Dermis blood vessel endothelial cell (primary cell): ENCODE measurements at places on chromosomes 5 and 9. TPM values are rescaled to one million over a fixed set of nuclear protein-coding genes. Genes with fewer than 3 reads are reported as not detected.

DNA sequence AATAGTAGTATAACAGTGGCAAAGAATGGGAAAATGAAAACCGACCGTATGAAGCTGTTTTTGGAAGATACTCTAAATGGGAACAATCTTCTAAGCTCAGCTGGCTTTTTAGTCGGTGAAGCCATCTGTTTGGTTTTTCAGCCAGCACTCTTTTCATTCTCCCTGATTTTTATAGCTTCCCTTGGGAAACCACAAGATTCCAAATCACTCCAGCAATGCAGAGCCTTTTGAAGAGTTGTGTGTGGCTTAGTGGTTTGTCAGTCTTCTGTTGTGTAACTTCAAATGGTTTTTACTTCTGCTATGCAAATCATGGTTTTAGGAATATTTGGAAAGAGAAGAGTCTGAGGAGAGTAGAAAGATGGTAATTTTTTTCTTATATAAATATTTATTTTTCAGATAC, 180.7 kb downstream of the KDM4C start:
- DNase-seq = no peak

GRCh38 chr9:131032384-131032783, 23.4 kb downstream of the LAMC3 start:
- no peak for DNase-seq

DNA sequence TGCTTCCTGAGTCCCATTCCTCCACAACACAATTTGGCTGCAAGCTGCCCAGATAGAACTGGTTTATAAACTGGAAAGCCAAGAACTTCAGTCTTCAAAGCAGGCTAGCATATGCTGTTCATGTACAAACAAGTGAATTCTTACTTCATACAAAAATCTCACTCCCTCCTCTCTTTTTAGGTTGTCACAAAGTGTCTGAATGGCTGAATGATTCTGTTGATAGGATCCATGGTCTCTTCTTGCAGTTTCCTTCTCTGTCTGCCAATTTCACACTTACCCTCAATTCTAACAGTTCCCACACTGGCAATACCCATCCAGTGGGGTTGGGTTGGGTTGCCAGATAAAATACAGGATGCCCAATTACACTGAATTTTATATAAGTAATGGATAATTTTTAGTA, 363.5 kb downstream of the DEPDC1B start:
- no peak for DNase-seq

GRCh38 chr5:34986965-34987364, 57.6 kb downstream of the DNAJC21 start:
- no peak for DNase-seq

DNA sequence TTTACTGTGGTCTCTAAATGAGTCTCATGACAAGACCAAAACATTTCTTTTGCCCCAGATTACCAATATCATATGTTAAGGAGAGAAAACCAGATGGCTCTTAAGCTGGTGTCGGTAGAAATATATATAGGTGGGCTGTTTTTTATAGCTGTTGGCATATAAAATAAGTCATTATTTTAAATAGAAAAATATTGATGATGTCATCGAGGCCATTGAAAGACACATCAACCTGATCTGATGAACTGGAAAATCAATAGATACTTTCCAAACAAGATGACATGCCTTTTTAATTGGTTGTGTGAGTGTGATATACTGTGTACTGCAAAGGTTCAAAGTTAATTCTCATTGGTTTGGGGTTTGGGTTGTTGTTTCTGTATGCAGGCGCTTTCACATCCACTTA, 617.3 kb downstream of the CCDC171 start:
- DNase-seq = no peak

ACTBL2 gene
- total RNA-seq = 0.05 and 0.17 TPM in 2 replicates

GRCh38 chr9:132181796-132182313, 20.0 kb downstream of the NTNG2 start:
- no peak for DNase-seq

DNA sequence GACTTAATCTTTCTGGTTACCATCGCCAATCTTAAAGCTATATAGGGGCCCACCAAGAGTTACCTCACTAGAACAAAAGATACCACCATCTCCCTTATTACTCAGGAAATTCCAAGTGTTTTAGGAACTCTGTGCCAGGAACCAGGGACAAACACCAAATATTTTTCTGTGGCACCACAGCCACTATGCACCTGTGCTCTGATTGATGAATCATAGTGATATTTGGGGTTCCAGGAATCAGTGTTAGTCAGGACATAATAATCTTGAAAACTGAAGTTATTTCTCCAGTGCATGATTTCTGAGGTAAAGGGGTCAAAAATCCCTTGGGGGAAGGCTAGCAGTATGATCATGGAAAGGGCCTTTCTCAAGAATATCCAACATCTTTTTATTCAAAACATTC, 10.2 kb upstream of the TMED7 start:
- no peak for DNase-seq

DNA sequence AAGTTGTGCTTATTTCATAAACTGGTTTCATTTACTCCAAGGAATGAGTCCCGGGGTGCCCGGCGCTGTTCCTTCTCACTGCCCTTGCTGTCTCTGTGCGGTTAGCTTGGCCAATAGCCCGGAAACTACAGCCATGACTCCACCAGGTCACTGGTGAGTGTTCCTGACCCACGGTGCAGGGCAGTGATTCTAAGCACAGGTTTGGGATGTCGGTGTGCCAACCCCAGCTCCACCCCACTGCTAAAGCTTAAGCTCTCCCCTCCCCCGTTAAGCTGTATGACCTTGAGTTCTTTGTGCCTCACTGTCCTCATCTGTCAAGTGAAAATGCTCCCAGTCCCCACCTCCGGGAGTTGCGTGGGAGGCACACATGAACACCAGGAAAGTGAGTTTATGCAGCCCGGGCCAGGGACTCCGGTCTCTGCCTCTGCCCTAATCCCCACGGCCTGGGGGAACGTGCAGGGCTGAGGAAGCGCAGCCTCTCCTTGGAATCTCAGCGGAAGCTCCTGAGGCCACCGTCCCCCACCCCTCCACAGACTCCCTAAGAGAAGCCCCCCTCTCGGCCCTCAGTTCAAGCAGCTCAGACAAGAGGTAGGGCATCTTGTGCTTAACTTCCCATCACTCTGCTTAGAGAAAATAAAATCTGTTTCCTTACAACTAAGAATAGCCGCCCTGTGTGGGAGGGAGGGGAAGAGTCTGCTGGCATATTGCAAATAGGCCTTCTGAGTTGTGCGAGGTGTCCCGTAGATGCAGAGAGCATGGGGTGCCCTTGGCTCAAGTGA, 92.0 kb upstream of the RAI14 start:
- peak; percentile 40 for DNase-seq

- no peak for DNase-seq
Observed at GRCh38 chr5:139676406-139676805, 28.3 kb downstream of the CXXC5 start.

- peak; percentile 59 for DNase-seq
Observed at GRCh38 chr5:59732301-59732700, 161.2 kb downstream of the PDE4D start.

DNA sequence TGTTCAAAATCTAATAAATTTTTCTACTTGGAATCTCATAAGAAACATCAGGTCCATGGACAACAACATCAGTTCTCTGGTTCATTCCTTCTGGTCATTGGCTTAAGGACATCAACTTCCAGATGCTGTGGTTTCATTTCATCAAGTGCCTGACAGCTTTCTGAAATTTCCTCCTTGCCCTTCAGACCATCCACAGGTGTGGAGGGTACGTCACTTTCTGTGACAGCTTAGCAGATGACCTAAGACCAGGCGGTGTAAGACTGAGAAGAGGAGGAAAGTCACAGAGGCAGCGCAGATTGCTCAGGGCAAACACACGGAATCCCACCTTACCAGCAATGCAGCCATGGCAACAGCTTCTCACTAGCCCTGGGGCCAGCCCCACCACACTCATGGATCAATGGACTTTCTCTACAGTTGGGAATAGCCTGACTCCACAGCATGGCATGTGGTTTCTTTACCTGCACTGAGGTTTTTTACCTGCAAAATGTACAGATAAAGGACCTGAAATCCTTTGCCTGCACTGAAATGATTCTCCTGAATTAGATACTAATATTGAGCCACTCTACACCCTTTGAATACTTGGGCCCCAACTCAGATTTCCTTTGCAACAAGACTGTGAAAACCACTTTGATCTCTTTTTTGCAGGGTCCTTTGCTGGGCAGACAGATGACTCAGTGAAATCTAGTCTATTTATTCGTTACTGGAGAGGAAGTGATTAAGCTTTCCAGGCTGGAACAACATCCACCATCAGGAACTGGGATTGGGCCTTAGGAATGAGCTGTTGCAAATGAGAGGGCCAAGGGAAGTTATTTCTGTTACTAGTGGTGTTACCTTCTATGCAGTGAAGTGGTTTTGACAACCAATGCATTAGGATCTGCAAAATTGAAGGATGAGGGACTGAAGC, 26.9 kb downstream of the TICAM2 start:
- peak; percentile 94 for DNase-seq

DNA sequence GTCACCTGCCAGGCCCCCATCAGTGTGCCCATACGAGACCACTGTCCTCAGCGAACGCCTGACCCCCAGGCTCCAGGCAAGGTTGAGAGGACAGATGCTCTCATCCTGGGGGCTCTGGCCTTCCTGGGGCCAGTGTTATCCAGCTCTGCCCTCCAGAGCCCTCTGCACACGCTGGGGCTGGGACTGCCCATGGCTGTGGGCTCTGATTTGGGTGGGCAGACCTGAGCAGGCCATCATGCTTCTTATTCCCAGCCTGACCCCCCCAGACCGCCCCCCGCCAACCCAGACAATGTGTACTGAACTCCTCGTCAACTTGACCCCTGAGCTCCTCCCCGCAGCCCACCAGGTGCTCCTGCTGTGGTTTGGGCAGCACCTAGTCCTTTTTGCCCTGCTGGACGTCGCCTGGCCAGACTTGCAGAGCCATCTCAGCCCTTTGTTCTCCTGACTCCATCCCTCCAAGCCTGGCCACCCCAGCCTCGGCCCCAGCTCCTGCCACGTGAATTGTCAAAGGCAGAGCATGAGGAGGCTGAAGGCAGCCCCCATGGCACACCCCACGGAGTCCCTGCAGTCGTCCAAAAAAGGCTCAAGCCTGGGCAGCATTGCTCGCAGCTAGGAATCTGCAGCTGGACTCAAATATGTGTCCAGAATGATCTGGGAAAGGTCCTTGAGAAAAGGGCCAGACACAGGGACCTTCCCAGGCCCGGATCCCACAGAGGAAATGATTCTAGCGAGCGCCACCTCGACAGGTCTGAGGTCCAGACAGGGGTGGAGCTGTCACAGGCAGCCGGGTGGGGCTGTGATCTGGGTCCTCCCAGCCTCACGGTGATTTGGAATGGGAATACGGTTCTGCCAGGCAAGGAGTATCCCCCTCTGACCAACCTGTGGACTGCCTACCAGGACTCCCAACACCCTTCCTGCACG, 87.0 kb downstream of the ADAMTS2 start:
- DNase-seq = no peak

DNA sequence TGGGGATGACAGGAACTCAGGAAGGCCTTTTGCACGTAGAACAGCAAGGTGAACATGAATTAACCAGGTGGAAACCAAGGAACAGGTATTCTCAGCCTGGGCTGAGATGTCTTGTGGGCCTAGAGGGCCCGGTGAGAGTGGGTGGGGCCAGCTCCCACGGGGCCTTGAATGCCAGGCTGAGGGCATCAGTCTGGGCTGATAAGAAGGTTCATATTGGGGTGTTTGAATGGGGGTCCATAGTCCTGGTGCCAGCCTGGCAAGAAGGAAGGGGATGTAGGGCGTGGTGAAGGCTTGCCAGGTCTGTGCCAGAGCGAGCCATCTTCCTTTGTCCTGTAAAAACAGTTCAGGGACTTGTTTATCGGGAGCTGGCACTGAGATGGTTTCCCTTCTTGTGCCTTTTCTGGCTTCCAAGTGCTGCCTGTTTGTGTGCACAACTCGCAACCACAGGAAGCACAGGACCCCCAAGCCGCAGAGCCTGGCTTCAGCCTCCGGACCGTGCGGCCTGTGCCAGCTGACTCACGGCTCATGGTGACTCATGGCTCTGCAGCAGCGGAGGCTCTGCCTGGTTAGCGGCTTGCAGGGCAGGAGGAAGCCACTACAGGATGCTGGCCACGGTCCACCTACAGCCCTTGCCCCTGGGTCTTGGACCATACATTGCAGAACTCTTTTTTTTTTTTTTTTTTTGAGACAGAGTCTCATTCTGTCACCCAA, 2.4 kb downstream of the CARD19 start:
- DNase-seq = peak; percentile 97

- no peak for DNase-seq
Observed at GRCh38 chr5:162607879-162608278, 540.3 kb downstream of the GABRG2 start.

GRCh38 chr5:95392593-95393182, 1.5 kb downstream of the FAM81B start:
- peak; percentile 89 for DNase-seq

- no peak for DNase-seq
Observed at GRCh38 chr9:134316449-134317160, 9.7 kb upstream of the RXRA start.

DNA sequence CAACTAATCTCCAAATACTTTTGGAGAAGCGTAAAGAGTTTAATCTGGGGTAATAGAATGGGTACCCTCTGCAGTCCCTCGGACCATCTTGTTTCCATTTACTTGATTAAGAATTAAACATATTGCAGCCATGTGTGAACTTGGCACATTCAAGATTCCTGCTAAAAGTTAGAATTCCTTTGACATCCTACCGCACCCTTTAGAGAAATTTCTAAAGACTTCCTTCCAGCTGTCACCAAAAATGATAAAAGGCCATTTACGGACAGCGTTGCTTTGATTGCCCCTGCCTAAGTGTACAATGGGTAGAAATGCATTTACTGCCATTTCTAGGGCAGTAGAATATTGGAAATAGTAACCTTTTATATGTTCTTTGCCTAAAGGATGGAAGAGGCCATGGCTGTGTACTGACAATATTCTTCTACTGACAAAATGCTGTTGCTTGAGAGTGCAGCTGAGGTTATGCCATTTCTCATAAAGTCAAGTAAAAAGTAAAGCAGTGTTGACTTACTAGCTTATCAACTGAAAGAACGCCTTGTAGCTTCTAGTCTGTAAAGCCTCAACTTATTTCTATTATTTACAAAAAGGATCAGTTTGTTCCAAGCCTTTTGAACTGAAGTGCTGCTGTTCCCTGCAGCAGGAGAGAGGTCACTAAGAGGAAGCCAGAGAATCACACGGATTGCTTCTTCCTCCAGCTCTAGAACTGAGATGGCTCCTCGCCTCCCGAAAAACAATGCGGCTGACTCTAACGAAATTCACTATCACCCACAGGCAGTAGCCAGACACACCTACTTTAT, 139.8 kb upstream of the BASP1 start:
- peak; percentile 17 for DNase-seq

S1PR3 gene
- 1.0 and 3.6 TPM in 2 replicates for total RNA-seq

CDH9 gene
- total RNA-seq = not detected in 2 replicates

DNA sequence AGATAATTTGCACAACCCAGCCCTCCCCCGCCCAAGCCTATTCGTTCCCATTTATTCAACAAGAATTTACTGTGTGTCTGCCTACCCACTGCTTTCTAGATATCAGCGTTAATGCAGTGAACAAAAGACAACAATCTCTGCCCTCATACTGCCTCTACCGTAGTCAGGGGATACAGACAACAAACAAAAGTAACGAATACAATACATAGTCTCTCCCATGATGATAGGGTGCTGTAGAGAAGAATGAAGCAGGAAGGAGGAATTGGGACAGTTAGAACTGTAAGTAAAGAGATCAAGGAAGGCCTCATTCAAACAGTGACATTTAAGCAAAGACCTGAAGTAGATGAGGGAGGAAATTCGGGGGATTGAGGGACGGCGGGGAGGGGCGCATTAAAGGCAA, 1.7 kb downstream of the GFM2 start:
- DNase-seq = peak; percentile 46

PURA gene
- total RNA-seq = 7.8 and 8.7 TPM in 2 replicates

GRCh38 chr9:127033061-127033460, 89.4 kb downstream of the ANGPTL2 start:
- no peak for DNase-seq

GRCh38 chr9:30622561-30622960, 1761.9 kb upstream of the ACO1 start:
- DNase-seq = no peak

LIX1 gene
- total RNA-seq = not detected in 2 replicates

GRCh38 chr9:105515811-105516413, 42.0 kb upstream of the FKTN start:
- no peak for DNase-seq
